ENCODE measurements at places on chromosomes 2 and 18. TPM values are rescaled to one million over a fixed set of nuclear protein-coding genes. Genes with fewer than 3 reads are reported as not detected.

The GYPC gene
- 144 TPM for total RNA-seq

The KCNJ3 gene
- total RNA-seq, result 6.2 TPM

The EHD3 gene
- 29.3 TPM for total RNA-seq

The IL18R1 gene
- total RNA-seq, result 0.50 TPM

The TRIM54 gene
- 295 TPM for total RNA-seq

The POTEI gene
- not detected for total RNA-seq

The NAT8 gene
- not detected for total RNA-seq

The CXCR2 gene
- total RNA-seq, result 0.32 TPM

The COPS9 gene
- 130 TPM for total RNA-seq

The GPR55 gene
- 0.29 TPM for total RNA-seq

The ALK gene
- not detected for total RNA-seq

The RNF152 gene
- 17.5 TPM for total RNA-seq

The SPC25 gene
- total RNA-seq, result 1.0 TPM

The FZD7 gene
- total RNA-seq, result 42.0 TPM

The CRYBA2 gene
- not detected for total RNA-seq

The MARCHF7 gene
- total RNA-seq, result 69.8 TPM

The ZNF521 gene
- 18.5 TPM for total RNA-seq

The DSG1 gene
- 1.5 TPM for total RNA-seq

The PRSS56 gene
- total RNA-seq, result 0.16 TPM

The HDAC4 gene
- 36.6 TPM for total RNA-seq

The FOXD4L1 gene
- total RNA-seq, result not detected

The NEU2 gene
- not detected for total RNA-seq

The ELOA2 gene
- not detected for total RNA-seq

Measured in heart left ventricle (tissue), 16 donors.